Head of caudate nucleus (tissue), 42 donors: ENCODE measurements at places on chromosomes 7 and 10.

DNA sequence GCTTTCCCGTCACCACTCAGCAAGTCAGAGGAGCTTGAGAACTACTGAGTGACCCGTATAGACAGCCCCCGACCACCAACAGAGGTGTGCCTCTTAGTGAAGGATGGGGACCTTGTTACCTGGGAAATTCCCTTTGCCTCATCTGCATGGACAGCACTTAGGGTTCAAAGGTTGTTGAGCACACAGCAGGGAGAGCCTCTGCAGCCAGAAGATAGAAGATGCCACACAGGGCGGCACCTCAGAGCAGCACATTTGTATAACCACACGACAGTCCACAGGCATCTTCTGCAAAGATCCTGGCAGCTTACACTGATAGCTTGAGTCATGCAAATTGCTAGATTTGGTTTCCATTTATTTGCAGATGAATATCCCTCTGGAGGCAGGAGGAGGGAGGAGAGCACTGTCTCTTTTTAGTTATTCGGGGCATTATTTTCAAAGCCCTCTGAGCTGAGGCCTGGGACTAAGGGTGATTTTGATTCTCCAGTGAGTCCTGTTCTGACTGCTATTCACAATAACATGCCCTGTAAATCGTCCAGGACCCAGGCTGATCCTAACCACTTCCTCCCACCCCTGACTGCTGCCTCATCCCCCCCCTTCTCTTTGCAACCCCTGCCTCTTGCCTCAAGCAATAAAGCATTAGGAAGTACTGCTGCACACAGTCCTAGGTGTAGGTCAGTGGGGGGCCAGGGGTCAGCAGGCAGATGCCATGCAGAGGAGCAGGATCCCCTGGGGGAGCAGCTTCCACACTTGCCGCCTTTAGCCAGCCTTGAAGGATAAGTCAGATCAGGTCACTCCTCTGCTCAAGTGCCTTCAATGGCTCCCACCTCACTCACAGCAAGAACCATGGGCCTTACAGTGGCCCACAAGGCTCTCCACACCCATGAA, 24.6 kb upstream of the INMT start:
- no peak for DNase-seq

GRCh38 chr10:120989996-120990598, 138.9 kb downstream of the WDR11 start:
- no peak for DNase-seq

DNA sequence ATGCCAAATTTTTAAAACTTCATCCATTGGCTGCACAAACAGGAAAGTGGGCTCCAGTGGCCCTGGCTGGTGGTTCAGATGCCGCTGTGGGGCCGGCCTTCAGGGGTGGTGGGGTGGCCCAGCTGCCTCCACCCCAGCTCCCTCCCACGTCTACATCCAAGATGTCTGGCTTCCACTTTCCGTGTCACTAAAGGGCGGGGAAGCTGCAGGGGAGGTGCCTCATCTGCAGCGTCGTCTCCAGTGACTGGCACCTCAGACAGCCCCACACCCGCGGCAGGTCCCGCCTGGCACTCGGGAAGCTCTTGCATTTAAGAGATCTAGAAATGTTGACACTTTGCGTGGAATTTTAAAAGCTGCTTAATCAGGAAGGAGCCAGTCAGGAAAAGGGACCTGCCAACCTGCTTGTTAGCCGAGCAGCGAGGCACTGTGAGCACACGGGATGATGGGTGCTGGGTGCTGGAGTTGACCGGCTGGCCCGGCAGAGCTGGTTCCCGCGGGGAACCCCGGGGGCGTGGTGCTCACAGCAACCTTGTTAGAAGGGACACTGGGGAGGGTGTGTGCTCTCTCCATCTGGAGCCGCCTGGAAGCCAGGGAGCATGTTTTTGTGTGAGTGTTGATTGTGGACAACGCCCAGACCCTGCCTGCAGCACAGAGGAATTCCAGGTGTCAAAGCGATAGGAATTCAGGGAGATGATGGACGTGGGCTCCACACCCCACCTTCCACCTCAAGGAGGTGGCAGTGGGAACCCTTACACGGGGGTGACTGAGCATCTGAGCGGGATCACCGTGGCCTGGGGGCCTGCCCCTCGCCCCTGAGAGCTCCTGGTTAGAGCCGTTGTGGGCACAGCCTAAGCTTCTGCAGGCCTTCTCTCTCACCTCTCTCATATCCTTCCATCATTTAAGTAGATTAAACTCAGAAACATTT, 320.5 kb downstream of the PTPRN2 start:
- DNase-seq, result peak; percentile 86

- DNase-seq, result no peak
These were observed 18.3 kb upstream of the FAM3C start for GRCh38 chr7:121414436-121414835.

DNA sequence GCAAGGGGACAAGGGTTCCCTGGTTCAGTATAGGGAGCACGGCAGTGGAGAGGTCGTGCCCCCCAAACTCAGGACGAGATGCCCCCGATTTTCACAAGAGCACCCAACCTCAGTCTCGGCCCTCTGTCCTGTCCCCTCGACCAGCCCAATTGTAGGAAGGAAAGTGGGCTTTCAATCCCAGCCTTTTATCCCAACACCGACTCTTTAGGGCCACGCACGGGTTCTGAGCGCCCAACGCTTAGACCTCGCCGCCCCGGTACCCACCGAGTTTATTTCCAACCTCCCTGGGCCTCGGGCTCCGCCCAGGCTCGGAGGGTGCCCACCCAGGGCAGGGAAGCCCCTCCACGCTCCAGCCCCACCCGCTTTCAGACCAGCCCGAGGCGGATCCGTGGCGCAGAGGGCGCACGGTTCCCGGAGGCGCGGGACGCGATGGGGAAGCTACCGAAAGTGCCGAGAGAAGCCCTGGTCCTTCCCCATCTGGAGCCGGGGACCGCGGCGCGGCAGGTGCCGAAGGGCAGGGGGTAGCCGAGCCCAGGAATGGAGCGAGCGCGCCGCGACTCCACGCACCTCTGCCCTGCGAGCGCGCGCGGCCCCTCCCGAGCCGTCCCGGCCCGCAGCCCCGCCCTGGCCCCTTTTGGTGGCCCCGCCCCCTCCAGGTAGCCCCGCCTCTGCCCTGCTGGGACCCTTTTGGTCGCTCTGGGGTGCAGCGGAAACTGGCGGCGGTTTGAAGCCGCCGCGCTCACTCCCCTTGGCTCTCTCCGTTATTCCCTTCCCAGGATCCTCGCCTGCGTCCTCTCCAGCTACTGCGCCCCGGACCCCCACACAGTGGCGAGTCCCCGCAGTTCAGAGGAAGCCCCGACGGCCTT, 20.4 kb downstream of the GRID2IP start:
- peak; percentile 43 for DNase-seq

DNA sequence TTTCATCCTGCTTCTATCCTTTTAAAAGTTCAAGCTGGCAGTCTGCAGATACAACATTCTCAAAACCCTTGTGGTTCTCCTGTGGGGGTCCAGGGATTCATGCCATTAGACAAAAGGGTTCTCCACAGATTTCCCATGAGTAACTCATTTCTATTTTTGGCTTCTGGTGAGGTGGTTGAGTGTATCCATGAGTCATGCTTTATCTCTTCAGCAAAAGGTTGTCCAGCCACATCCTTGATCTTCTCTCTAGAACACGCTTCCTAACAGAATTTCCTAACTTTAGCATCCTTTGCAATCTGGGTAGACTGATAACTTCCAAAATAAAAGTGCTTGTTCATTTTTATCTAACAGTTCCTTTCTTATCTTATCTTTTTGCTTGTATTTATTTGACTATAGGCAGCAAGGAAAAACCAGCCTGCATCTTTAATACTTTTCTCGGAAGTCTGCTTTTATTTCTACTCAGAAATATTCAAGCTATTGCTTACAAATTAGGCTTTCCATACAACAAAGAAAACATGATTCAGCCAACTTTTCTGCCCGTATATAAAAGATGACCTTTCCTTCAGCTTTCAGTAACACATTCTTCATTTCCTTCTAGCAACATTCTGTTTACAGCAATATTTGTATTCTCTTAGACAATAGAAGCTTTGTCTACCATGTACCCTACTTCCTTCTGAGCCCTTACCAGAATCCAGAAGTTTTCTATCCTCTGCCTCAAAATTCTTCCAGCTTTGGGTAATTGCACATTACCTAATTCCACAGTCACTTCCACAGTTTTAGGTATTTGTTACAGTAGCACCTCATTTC, 79.3 kb upstream of the IL6 start:
- DNase-seq, result no peak
